Esophagus mucosa (tissue), 1 donor: ENCODE measurements at places on chromosomes 6 and 20.

GRCh38 chr6:123808556-123808955, 4.9 kb downstream of the NKAIN2 start:
- ATAC-seq: no peak

DNA sequence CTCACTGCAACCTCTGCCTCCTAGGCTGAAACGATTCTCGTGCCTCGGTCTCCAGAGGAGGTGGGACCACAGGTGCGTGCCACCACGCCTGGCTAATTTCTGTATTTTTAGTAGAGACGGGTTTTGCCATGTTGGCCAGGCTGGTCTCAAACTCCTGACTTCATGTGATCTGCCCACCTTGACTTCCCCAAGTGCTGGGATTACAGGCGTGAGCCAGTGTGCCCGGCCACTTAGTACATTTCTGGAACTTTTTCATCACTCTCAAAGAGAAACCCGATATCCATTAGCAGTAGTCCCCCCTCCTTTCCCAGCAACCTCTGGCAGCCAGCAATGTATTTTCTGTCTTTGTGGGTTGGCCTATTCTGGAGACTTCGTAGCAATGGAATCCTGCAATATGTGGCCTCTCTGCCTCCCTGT, 109.8 kb downstream of the JARID2 start:
- ATAC-seq: no peak

- ATAC-seq: no peak
Measured at GRCh38 chr6:40179496-40179895, 245.2 kb upstream of the MOCS1 start.

GRCh38 chr6:114534813-114535212, 192.0 kb upstream of the HS3ST5 start:
- no peak for ATAC-seq

DNA sequence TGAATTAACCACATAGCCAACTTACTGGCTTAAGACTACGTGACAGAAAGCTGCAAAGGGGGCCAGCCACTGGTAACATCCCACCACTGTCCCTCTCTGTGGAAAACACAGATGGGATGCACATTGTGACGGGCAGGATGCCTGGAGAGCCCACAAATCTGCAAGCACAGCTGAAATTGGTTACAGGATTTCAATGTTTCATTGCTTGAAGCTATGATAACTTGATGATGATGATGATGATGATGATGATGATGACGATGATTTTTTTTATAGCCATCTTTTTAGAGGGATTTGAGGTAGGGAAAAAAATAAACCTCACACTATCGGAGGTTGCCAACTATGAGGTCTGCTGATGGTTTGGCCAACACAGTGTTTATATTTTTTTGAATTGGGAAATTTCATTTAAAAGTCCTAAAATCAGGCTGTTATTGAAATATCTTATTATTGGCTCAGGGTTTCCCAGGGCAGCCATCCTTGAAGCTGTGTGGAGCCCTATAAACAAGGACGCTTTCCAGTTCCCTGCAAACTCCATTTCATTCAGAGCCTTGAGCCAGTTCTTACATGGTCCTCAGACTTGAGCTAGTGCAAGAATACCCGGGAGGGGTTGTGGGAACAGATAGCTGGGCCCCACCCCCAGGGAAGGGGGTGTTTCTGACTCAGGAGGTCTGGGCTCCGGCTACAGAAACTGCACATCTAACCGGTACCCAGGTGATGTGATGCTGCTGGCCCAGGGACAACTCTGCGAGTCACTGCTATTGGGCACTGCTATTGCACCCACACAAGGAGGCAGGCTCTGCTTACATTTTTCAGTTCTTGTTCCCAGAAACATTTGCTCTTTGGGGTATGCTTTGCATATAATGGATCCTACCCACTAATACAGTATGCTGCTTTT, 27.1 kb downstream of the BCAS1 start:
- ATAC-seq: no peak
